ENCODE measurements at places on chromosomes 3 and 15.

DNA sequence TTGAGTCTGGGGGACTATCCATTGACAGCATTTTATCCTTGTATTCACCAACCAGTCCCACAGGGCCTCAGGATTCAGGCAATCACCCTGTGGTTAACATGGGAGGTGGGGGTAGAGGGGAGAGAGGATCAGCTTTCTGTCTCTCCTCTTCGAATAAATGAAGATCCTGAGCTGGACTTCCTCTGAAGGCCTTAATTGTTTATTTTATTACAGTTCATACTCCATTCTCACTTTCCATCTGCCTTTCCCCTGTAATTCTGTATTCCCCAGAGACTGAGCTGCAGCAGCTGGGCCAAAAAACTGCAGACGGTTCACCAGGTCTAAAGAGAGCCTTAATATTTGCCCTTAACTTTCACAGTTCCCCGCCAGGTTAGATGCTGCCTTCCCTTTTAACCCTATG is 11.9 kb downstream of the TAGLN3 start:
- peak; percentile 54 for DNase-seq

DNA sequence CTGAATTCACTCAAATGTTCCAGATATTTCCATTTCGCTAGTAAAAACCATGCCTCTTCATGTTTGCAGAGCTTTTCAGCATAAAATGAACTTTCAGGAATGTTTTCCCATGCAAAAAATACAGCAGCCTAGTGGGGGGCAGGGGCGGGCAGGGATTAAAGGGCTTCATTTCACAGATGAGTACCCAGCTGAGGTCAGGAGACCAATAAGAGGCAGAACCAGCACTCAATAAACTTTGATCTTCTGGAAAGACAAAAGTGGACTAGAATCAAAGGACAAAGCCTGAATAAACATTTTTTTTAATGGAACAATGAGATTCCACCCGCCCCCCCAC is 8.0 kb downstream of the KLHL25 start:
- no peak for DNase-seq

GRCh38 chr3:156187146-156187769 is 66.9 kb downstream of the KCNAB1 start:
- no peak for DNase-seq

DNA sequence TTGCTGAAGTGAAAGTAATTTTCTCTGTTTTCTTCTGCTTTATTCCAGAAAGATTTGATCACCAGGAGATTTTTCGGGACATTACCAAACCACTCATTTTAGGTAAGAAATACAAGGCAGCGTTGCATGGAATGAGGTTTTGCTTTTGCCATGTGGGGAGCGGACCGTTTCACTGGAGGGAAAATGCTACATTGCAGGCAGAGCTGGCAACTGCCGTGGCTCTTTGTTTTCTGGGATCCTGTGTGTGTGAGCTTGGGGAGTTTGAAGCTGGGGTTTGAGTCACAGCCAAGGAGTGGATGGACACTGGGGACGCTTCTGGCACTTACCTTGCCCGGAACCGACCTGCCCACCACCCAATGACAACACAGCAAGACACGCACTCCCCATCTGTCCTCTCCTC is 109.9 kb downstream of the APBA2 start:
- no peak for DNase-seq

DNA sequence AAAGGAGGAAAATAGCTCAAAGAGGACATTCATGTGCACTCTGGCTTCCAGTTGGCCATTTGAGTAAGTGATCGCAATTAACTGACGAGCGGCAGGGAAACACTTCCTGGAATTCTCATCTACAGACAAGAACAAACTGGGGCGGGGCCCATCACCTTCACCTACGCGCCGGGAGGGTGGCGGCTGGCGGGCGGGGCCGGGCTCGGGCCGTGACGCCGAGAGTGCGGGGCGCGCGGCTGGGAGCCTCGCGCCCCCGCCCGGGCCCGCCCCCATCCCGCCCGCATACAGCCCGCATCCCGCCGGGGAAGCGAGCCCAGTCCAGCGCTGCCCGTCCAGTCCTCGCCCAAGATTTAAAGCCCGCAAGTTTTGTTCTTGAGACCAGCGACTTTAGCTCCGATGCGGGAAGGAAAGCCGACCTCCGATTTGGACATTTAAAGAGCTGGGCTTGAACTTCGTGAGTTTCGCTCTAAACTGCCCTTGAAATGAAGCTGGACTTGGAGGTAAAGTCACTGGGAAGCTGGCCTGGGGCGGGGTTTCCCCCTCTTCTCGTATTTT is at the start of gene B3GNT5:
TSS of gene B3GNT5 (plus strand) at position 281 of the 555 bp plus-strand sequence. CDS start 16,546 bp downstream, outside the sequence.
- no peak for DNase-seq

DNA sequence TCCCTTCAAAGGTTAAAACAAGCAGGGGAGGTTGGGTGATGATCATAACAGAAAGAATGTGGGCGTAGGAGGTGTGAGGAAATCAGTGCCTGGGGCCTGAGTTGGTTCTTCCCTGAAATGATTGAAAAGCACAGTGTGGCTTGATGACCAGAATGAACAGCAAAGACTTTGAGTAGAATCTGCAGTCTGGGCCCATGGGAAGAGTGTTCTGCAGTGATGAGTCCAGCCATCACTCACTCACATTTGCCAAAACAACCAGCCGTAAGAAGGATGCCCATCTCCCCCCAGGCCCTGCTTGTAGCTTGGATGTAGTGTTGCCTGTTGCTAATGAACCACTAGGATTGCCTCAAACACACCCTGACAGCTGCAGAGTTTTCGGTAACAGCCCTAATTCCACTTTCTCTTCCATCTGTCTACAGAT is 67.9 kb downstream of the VGLL3 start:
- DNase-seq, result no peak

- DNase-seq, result no peak
Observed at GRCh38 chr3:172750069-172750367, 508 bp upstream of the ECT2 start.

DNA sequence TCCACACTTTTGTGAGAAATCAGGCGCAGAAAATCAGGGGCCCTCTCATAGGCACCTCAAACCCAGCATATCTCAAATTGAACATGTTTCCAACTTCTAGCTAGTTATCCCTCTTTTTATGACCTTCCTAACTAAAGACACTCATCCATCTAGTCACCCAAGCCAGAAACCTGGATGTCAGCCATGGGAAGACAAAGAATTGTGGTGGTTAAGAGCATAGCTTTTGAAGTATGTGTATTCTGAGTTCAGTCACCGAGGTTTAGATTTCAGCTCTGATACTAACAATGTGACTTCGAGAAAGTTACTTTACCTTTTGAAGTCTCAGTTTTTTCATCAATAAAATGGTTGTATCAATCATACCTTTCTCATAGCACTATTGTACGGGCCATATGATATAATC is 495.5 kb downstream of the NLGN1 start:
- peak; percentile 41 for DNase-seq

Measured in NCI-H446 treated with DMSO at 0.1 percent for 48 hours (cell line).